Activated T-cell treated with anti-CD3 and anti-CD28 coated beads, Interleukin-2, amount 50 U/mL, for 4 hours (primary cell): ENCODE measurements at places on chromosomes 16 and 17. TPM values are rescaled to one million over a fixed set of nuclear protein-coding genes. Genes with fewer than 3 reads are reported as not detected.
A peak's percentile ranks its signal among the peaks of the same experiment; 100 is the strongest.

DNA sequence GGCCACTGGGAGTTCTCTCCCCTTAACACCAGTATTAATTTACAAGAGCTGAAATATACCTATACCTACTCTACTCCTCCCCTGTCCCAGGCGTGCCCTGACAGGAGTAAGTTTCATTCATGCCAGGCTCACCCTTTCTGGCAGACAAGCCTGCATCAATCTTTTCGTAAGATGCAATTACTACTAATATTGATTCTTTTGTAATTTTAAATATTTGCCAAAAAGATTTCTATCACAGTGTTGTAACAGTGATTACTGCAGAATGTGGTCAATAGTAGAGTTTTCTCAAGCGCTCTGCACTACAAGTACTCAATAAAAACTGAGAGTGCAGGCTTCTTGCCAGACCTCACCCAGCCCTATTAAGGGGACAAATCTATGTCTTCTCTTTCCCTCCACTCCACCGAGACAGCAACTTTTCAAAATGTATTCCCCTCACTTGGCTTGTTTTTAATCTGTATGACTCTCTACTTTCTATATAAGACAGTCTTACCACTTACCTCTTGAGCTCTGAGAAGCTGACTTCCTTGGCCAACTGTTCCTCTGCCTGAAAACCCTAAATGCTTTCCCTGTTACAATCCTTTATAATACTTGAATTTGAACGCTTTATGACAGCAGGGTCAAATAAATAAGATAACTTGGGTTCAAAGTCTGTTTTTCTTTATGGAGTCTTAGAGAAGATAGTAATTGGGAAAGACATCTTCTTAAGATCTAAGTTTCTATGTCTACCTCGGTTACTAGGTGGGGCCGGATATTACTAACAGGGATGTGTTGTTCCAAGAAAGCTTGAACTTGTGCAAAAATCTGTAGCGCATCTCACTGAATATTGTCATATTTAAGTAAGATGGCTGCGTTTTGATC lies at the start of gene TMIGD1:
Gene TMIGD1, minus strand, starts transcription at position 555 of the 858 bp plus-strand sequence. CDS start 1,924 bp downstream, outside the sequence.
- DNase-seq = no peak

- DNase-seq = no peak
These were observed 1.1 kb downstream of the NOXO1 start for GRCh38 chr16:1980030-1980769.

GRCh38 chr17:40530531-40530994 lies 29.1 kb upstream of the TNS4 start:
- DNase-seq = no peak

DNA sequence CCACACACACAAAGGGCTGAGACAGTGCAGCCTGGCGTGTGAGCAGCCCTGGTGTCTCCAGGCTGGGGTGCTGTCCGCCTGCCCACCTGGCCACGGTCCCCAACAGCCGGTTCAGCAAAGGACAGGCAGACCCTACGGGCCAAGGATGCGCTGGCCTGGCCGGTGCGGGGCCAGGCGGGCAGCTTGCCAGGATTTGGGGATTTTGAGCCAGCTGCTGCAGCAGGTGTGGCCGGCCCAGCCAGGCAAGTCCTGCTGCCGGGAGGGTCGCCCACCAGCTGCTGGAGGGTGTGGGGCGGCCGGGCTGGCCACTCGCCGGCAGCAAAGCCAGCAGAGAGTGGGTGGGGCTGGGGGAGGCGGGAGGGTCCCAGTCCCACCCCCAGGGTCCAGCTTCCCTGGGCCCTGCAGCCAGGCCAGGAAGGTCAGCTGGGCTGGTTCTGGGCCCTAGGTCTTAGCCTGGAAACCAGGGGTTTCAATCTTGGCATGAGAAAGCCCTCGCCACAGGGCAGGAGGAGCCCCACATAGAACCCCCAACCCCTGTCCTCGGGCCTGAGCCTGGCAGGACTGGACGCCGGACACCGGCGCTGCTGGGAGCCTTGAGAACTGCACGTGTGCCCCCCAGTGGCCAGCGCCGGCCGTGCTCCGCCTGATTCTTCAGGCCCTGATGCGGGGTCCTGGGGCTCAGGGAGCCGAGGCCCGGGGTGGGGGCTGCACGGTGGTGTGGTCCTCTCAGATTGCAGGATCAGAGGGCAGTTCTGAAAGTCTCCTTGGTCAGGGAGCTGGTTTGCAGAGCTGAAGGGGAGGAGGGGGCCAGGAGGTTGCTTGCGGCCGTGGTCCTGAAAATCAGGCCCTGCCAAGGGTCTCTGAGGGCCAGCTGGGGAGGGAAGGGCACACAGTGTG lies 17.6 kb upstream of the SSTR5 start:
- DNase-seq = peak; percentile 38

- DNase-seq = no peak
These were observed 52.6 kb downstream of the PIGL start for GRCh38 chr17:16269658-16270057.

- DNase-seq = no peak
These were observed 18.2 kb downstream of the NLRC5 start for GRCh38 chr16:57007530-57007929.

Gene KRT32
- total RNA-seq = not detected
